Caki2 (cell line): ENCODE measurements at places on chromosomes 4 and X. TPM values are rescaled to one million over a fixed set of nuclear protein-coding genes. Genes with fewer than 3 reads are reported as not detected.

DNA sequence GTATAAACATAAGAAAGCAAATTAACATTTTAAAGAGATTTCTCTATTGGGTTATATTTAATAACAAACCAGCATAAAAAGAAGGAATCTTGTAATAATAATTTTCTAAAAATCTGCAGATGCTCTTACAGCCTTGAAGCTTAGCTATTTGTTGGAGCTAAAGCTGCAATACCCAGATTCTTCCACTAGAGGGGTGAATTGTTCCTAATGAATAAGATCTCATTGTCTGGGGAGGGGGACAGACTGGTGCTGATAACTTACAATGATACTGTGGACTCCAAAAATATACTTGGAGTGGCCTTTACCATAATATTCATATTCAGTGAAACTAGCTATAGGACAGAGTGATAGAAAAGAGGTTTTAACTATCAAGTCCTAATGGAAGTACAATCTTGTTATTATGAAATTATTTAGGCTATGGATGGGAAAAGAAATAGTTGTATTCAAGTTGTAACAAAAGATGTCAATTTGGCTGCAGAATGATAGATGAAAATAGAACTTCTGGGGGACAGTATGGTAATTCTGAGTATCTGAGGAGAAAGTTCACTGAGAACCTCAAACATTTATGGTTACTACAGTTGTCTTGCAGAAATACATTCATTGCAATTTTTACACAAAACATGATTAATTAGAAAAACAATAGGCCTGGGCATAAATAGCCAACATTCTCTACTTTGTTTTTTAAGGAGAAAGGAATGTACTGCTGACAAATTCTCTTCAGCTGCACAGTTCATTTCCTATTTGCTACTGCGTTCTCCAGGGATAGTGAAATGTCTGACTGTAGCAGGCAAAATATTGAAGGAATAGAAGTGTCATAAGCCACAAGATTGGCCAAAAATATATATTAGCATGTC is 443.3 kb downstream of the GBA3 start:
- DNase-seq, result peak; percentile 32

GRCh38 chr4:16140879-16141249 is 57.0 kb upstream of the PROM1 start:
- DNase-seq, result peak; percentile 98

DNA sequence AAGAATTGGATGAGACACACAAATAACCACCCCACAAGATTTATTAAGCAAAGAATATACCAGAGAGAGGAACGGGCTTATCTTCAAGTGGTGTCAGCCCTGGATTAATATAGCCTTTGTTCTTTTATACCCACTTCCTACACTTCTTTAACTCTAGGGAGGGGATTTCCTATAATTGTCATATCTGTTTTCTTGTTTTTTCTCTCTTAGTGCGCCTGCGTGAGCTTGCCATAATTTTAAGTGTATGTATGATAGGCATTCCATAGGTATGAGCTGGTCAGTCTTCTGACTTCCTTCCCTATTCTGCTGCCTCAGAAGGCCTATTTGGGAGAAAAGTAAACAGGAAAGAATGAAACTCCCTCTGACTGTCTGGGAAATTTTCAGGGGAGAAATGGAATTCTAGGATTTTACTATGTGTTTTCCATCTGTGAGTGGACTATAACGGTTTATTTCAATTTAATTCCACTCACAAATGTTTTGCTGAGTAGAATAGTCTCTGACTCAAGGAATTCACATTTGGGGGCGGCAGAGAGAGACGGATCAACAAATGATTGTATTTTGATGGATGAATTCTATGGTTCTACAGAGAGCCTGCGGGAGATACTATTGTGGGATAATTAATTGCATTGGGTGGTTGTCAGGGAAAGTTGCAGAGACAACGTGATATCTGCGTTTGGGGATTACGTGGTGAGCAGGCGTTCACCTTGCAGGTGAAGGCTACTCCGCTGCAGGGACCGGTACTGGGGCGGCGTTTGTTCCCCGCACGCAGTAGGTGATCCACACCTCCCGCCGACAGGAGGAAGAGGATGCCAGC is 626 bp upstream of the CEP135 start:
- peak; percentile 43 for DNase-seq

GRCh38 chr4:123819362-123820035 is 422.9 kb downstream of the SPRY1 start:
- no peak for DNase-seq

GRCh38 chr4:147909225-147909624 is 177.3 kb downstream of the ARHGAP10 start:
- no peak for DNase-seq

DNA sequence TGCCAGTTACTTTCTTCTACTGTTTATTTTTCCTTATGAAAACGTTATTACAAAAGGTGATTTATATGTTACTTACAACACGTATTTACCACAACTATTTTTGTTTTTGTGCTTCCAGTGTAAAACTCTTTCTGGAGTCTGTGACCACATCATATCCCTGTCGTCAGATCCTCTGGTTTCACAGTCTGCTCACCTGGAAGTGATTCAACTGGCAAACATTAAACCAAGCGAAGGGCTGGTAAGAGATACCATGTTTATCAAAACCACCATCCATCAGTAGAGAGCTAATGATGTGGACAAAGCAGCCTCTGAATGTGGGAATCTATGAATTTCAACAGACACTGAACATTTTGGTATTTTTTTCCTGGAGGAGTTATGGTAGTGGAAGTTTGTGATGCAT is 116.1 kb downstream of the CNKSR2 start:
- peak; percentile 8 for DNase-seq

GRCh38 chr4:152992027-152992426 is 55.9 kb downstream of the FHDC1 start:
- no peak for DNase-seq

- no peak for DNase-seq
Observed at GRCh38 chr4:24440765-24441164, 143.6 kb downstream of the DHX15 start.

DNA sequence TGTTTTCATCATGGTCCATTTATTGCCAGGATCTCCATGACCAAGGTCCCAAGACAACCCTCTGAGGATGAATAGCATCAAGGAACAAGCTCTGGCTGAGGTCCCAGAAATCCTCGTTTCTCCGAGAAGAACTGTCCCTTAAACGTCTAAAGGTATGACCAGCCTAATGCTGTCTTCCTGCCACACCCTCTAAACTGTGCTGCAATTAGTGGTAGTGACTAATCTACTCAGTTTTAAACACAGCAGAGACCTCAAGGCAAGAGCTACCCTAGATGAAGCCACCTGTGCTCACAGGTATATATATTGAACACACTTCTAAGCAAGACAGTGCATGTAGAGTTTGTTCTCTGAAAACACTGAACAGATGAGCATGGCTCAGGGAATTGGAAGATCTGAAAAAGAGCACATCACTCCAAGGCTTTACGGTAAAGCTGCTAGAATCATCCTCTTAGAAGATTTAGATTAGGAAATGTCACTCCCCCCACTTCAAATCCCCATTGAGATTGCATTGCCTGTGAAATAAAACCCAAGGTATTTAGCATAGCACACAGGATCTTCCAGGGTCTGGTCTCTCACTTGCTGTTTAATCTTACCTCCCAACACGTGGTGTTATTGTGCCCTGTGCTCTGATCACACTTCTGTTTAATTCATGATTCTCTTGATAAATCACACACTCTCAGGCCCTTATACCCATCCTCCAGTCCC is 173.9 kb upstream of the VCX3A start:
- no peak for DNase-seq

Gene XAGE3
- not detected in 2 replicates for total RNA-seq

Gene HTN3
- total RNA-seq, result not detected in 2 replicates

Gene ADGRL3
- total RNA-seq, result not detected in 2 replicates

Gene KCNE5
- total RNA-seq, result not detected in 2 replicates

Gene MAGEA9B
- total RNA-seq, result not detected in 2 replicates

Gene IL9R
- total RNA-seq, result not detected in 2 replicates

Gene TBC1D9
- total RNA-seq, result 12.9 and 22.4 TPM in 2 replicates
